ENCODE measurements at places on chromosomes 4 and X. TPM values are rescaled to one million over a fixed set of nuclear protein-coding genes. Genes with fewer than 3 reads are reported as not detected.

ARHGAP10 gene
- 4.0 TPM for polyA plus RNA-seq

DNA sequence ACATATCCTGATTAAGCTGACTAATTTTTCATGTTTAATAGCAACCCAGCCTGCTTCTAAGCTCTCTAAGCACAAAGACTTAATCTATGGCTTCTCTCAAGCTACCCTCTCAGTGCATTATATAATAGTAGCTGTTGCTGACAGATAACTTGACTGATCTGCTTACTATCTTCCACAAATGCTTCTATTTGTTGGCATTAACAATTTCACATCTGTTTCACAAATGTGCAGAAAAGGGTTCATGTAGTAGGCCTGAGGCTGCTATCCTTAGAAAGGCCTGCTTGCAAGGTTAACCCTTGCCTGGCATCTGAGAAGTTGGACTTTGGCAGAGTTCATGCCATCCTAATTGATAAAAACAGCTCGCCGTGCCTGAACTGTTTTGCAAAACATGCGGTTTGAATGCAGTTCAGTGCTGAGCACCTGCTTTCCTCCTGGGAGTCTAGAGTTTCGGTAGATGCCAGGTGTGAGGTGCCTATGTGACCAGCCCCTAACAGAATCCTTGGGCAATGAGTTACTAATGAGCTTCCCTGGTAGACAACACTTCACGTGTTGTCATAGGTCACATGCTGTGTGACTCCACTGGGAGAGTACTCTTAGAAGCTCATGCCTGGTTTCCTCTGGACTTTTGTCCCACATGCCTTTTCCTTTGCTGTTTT, 68.4 kb downstream of the NSG1 start:
- no peak for DNase-seq

- peak; percentile 22 for DNase-seq
Observed at GRCh38 chr4:3704669-3705068, 61.5 kb upstream of the ADRA2C start.

GRCh38 chr4:93829820-93830687, 1.5 kb downstream of the ATOH1 start:
- no peak for DNase-seq

GRCh38 chr4:154489558-154490233, 1.9 kb downstream of the DCHS2 start:
- peak; percentile 71 for DNase-seq

DNA sequence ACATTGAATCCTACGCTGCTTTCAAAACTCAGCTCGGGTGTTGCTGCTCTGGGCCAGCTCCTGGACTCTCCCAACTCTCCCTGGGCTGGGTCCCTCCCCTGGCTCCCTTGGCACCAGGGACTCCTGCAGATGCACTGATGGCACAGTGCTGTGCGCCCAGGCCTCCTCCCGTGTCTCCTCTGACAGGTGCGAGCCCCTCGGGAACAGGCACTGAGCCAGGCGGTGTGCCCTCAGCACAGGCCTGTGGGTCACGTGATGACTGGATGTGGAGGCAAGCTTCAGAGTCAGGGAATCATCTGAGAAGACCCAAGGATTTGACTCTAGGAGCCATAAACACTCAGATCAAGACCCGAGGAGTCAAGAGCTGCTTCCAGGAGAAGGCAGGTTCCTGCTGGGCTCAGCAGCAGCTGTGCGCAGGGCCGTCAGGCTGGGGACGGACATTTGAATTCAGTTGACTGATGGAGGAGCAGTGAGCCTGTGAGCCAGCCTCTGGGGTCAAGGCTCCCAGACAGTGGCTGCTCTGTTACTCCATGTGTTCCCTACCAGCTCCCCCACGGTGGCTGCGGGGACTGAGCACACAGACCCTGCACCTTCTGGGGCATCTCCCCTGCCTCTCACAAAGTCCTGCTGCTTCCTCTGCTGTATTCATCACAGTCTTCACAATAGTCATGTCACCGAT, 33.0 kb downstream of the NAT8L start:
- peak; percentile 59 for DNase-seq

GRCh38 chrX:133444952-133445831, 29.9 kb upstream of the GPC4 start:
- DNase-seq = no peak

DNA sequence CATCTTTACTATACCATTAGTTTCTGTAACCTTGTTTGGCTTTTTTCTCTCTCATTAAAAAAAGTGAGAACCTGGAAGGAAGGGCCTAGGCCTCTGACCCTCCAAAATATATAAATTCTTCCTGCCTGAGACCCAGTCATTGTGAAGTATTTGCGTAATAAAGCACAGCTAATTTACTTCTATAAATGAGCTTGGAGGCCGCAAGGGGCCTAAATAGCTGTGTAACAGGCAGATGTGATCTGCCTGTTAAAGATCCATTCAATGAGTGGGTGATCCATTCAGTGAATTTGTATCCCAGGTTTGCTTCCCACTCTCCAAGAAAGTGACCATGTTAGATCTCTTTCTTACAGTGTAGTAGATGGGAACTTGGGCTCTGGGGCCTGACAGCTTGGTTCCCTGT, 595 bp upstream of the PYURF start:
- DNase-seq = no peak

Measured in spleen (tissue), 13 donors.